ENCODE measurements at places on chromosomes 16 and 17. TPM values are rescaled to one million over a fixed set of nuclear protein-coding genes. Genes with fewer than 3 reads are reported as not detected.

GRCh38 chr16:4618645-4619418 is 4.1 kb upstream of the UBALD1 start:
- peak overlapping the region; percentile 97 for H3K27ac ChIP-seq
- DNase-seq = no peak
- no peak overlapping the region for H3K4me3 ChIP-seq
- no peaks in the 10 kb centered on the region for H3K27me3 ChIP-seq
- no peaks in the 10 kb centered on the region for H3K36me3 ChIP-seq
- peaks cover 45% of the 10 kb centered on the region for H3K4me1 ChIP-seq

DNA sequence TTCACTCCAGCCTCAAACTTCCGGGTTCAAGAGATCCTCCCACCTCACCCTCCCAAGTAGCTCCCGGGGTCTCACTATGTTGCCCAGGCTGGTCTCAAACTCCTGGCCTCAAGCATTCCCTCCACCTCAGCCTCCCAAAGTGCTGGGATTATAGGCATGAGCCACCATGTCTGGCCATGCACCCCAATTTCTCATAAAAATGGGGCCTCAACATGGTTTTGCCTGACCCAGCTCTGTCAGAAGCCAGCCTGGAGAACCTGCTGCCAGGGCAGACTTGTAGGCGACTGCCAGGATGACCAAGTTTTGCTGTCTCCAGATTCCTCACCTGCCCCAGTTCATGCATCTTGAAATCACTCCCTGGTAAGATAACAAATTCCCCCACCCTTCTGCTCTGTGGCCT is 82.9 kb downstream of the AIPL1 start:
- no peaks in the 10 kb centered on the region for H3K27me3 ChIP-seq
- no peak overlapping the region for H3K4me3 ChIP-seq
- no peaks in the 10 kb centered on the region for H3K4me1 ChIP-seq
- DNase-seq = no peak
- no peak overlapping the region for H3K27ac ChIP-seq

GRCh38 chr17:72725433-72726068 is 366.9 kb downstream of the SLC39A11 start:
- H3K4me3 ChIP-seq = no peak overlapping the region
- H3K27me3 ChIP-seq = no peaks in the 10 kb centered on the region
- DNase-seq = peak; percentile 76
- H3K27ac ChIP-seq = no peak overlapping the region
- no peaks in the 10 kb centered on the region for H3K36me3 ChIP-seq

DNA sequence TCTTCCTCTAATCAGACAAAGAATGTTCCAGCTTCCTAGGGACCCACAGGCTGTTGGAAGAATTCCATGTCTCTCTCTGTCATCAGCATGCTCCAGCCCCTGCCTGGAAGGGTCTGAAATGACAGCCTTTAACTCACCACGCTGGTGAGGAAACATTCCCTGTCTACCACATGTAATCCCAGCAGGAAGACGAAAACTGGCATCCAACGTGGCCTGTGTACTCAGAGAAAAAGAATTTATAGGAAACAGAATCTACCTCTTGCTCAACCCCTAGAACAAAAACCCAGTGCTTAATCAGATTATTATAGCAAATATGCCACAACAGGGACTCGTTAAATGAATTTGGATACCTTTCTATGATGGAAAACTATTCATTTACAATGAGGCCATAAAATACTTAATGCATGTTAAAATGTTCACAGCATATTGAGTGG is 147.3 kb upstream of the FOXF1 start:
- H3K27ac ChIP-seq = no peak overlapping the region
- H3K36me3 ChIP-seq = no peaks in the 10 kb centered on the region
- no peaks in the 10 kb centered on the region for H3K27me3 ChIP-seq
- peaks cover 5% of the 10 kb centered on the region for H3K4me1 ChIP-seq

DNA sequence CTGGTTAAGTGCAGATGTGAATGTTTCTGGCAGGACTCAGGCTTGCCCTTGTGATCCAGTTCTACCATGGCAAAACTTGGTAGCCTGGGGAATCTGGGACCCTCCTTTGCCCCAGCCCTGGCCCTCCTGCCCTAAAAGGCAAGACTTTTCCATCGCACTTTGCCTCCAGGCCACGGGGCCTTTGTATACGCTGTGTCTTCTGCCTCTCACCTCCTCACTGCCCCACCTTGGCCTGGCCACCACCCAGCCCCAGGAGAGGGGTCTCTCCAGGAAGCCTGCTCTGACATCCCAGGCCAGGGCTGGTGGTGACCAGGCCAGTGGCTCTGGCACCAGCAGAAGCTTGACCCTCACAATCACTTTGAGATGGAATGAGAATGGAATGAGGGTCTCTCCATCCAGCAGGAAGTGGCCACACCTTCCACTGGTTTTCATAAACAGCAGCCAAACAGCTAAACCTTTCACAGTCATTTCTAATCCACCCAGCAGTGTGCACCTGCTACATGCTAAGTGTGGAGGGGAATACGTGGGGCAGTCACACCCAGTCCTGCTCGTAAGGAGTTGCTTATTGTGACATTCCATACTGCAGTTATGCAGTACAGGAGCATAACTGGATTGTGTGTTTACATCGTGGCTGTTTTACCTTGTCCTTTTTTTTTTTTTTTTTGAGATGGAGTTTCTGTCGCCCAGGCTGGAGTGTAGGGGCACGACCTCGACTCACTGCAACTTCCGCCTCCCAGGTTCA is 1.6 kb upstream of the MRPL38 start:
- H3K27me3 ChIP-seq = no peaks in the 10 kb centered on the region
- DNase-seq = no peak
- no peak overlapping the region for H3K4me3 ChIP-seq
- H3K27ac ChIP-seq = peak overlapping the region; percentile 95
- H3K36me3 ChIP-seq = no peaks in the 10 kb centered on the region

The CA4 gene
- total RNA-seq = 29.4 TPM

GRCh38 chr17:37844158-37844976 is 79.8 kb upstream of the TBC1D3K start:
- H3K27ac ChIP-seq = no peak overlapping the region
- H3K36me3 ChIP-seq = no peaks in the 10 kb centered on the region
- peak; percentile 63 for DNase-seq
- no peaks in the 10 kb centered on the region for H3K27me3 ChIP-seq
- no peaks in the 10 kb centered on the region for H3K4me1 ChIP-seq
- H3K4me3 ChIP-seq = no peak overlapping the region

The USP6 gene
- 0.15 TPM for total RNA-seq

DNA sequence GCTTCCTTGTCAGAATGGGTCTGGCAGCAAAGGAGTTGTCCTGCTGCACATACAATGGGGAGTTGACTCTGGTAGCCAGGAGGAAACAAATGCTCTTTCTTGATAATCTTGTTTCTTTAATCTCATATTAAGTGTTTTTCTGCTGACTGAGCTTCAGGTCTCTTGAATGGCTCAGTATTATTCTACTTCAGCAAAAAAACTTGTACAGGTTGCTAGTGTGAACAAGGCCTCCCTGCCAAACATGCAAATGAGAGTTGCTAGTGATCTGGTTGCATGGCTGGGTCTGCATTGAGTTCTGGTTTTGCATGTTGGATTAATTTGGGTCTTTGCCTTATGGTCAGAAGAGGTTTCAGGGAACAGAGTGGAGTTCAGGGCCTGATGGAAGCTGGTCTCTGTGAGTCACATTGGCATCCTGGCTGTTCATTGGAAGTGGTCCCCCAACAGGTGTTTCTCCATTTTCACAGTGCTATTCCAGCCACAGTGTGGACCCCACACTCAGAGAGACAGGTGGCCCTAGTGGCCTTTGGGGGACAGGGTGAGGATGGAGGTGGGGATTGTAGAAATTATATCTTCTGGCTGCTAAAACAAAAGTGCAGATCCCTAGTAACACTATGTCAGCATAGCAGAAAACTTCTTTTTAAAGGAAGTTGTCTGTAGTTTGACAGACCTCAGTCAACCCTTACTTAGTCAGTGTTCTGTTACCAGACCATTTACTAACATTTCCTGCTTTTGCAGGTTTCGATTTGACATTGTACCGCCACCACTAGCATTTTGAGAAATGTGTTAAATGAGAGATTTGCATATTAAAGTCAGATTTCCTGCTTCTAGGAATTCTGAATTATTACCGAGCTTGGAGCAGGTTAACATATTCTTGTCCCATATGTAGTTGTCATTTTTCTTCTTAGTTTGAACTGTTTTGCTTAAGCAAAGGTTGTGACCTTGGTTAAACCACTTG is 47.1 kb downstream of the EPN2 start:
- H3K27me3 ChIP-seq = no peaks in the 10 kb centered on the region
- H3K27ac ChIP-seq = no peak overlapping the region
- H3K4me1 ChIP-seq = peaks cover 16% of the 10 kb centered on the region
- peaks cover 8% of the 10 kb centered on the region for H3K36me3 ChIP-seq
- no peak overlapping the region for H3K4me3 ChIP-seq

The PRAC1 gene
- not detected for total RNA-seq

The TAC4 gene
- total RNA-seq = not detected

The ASB16 gene
- not detected for total RNA-seq

DNA sequence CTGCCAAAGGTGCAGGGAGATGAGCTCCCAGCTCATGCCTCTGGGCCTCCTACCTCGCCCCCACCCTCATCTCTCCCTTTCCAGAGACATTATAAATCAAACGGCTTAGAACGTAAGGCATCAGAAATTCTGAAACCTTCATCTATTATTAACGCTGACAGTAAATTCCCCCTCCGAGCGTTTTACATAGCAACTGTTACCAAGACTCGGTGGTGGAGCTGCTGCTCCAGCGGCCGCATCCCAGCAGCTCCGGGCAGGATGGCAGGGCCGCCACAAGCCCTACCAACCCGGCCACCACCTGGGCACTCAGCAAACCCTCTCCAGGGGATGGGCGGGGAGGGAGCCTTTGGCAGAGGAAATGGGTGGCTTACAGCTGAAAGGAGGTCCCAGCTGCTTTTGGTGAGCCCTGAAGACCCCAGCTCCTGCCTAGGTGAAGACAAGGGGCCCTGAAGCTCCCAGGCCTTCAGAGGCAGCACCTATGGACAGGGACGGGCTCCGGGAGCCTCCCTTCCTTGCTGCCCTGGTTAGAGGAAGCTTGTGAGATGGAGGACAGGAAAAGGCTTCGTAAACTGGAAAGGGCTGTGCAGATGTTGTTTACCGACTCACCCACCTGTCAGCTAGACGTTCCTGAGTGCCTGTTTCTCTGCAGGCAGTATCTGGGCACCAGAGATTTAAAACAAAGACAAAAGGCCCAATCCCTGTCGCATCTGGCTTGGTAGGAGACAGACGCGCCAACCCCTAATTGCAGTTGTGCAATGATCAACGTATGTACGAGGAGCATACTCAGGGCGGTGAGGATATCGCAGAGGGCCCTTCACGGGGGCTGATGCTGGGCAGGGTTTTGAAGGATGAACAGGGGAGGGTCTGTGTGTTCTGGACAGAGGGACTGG is 76.9 kb downstream of the RAI1 start:
- H3K4me3 ChIP-seq = no peak overlapping the region
- H3K27me3 ChIP-seq = no peaks in the 10 kb centered on the region
- no peak for DNase-seq

GRCh38 chr17:31497994-31498826 is 106.7 kb downstream of the RAB11FIP4 start:
- no peak overlapping the region for H3K4me3 ChIP-seq
- no peaks in the 10 kb centered on the region for H3K27me3 ChIP-seq
- H3K36me3 ChIP-seq = no peaks in the 10 kb centered on the region
- no peak overlapping the region for H3K27ac ChIP-seq

The CTRB2 gene
- not detected for total RNA-seq

GRCh38 chr16:87202346-87202745 is 114.8 kb downstream of the C16orf95 start:
- no peak overlapping the region for H3K4me3 ChIP-seq
- H3K36me3 ChIP-seq = no peaks in the 10 kb centered on the region
- no peaks in the 10 kb centered on the region for H3K27me3 ChIP-seq
- H3K4me1 ChIP-seq = no peaks in the 10 kb centered on the region

GRCh38 chr16:88131256-88131655 is 180.0 kb downstream of the BANP start:
- no peaks in the 10 kb centered on the region for H3K4me1 ChIP-seq
- DNase-seq = no peak
- H3K27me3 ChIP-seq = no peaks in the 10 kb centered on the region

The TMEM238L gene
- total RNA-seq = not detected

The LDHD gene
- 35.6 TPM for total RNA-seq

The SEPTIN12 gene
- total RNA-seq = not detected
